ENCODE measurements at places on chromosomes 1 and 21.
A peak's percentile ranks its signal among the peaks of the same experiment; 100 is the strongest.

DNA sequence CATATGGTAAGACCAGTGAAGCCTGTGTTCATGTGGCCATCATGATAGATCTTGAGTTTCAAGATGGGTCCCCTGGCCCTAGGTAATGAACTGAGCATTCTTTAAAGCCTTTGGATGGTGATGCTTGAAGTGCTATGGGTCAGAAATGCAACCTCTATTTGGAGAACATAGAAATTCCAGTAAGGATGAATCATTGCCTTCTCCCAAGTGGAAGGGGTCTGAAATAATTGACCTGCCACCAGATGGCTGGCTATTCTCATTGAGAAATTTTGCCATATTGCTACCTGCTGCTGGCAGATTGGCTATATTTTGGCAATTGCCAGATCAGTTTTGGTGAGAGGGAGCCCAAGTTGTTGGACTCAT lies 739 bp upstream of the IFI6 start:
- peak; percentile 38 for DNase-seq

- no peak for DNase-seq
Measured at GRCh38 chr21:42062236-42063022, 8.7 kb upstream of the UMODL1 start.

- peak; percentile 23 for DNase-seq
Measured at GRCh38 chr1:239389703-239390102, 3.3 kb downstream of the CHRM3 start.

DNA sequence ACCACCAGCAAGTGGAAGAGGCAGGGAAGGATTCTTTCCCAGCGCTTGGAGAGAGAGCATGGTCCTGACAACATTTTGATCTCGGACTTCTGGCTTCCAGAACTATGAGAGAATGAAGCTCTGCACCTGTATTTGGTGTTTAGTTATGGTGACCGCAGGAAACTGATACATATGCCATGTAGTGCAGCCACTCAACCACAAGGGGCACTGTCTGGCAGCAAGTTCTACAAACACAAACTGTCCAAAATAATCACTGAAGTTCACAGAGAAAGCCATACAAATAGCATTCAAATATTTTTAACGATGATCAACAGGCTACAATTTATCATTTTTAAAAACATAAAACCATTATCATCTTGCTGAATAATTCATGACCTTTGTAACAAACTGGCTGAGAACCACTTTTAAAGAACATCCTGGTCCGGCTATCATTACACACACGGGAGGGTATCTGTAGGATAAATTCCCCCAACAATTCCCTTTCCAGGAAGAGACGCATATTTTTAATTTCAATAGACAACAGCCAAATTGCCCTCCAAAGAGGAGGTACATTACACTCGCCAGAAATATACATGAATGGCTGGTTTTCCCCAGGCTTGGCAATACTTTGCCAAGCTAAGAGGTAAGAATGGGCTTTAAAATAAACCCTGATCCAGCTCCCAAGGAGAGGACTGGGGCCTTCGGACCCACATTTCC lies 9.2 kb upstream of the CBR3 start:
- peak; percentile 49 for DNase-seq

DNA sequence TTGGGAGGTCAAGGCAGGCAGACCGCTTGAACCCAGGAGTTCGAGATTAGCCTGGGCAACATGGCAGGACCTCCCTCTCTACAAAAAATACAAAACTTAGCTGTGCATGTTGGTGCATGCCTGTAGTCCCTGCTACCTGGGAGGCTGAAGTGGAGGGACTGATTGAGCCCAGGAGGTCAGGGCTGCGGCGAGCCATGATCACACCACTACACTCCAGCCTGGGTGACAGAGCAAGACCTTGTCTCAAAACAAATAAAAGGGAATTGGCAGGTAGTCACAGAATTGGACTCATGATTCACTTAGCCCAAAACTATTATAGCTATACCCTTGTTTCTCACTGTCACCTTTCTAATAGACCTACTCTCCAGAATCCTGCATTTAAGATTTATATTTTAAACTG lies 5.5 kb downstream of the TADA1 start:
- no peak for DNase-seq

DNA sequence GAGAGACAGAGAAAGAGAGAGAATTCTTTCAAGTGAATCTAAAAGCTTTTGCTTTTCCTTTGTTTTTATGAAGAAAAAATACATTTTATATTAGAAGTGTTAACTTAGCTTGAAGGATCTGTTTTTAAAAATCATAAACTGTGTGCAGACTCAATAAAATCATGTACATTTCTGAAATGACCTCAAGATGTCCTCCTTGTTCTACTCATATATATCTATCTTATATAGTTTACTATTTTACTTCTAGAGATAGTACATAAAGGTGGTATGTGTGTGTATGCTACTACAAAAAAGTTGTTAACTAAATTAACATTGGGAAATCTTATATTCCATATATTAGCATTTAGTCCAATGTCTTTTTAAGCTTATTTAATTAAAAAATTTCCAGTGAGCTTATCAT lies 117.6 kb downstream of the PTPRC start:
- no peak for DNase-seq

- DNase-seq = no peak
Measured at GRCh38 chr1:112893288-112894009, 62.5 kb downstream of the SLC16A1 start.

DNA sequence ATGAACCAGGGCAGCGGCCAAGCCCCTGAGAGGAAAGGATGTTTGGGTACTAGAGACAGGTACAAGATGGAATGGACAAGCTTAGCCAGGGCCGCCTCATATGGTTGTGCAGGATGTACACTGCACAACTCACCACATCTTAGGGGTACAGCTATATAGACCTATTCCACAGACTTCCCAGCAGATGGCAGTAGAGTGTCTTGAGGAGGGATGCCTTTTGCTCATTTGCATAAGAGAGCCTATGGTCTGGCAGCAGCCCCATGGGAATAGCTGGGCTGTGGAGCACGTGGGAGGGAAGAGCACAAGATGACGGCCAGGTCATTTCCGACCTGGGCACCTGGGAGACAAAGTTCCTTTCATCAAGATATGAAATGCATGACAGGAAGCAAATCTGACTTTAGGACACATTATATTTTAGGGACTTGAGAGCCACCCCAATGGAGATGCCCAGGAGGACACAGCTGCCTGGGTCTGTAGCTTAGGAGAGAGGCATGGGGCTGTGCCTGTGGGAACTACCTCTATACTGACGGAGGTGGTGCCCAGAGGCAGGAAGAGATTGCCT lies 215.5 kb downstream of the KCNJ6 start:
- peak; percentile 76 for DNase-seq

- DNase-seq = no peak
Measured at GRCh38 chr1:115112496-115113375, 23.4 kb upstream of the TSPAN2 start.

GRCh38 chr1:62437273-62437940 lies 558 bp downstream of the USP1 start:
- DNase-seq = no peak

GRCh38 chr21:39314143-39315027 lies 953 bp upstream of the BRWD1 start:
- peak; percentile 41 for DNase-seq

DNA sequence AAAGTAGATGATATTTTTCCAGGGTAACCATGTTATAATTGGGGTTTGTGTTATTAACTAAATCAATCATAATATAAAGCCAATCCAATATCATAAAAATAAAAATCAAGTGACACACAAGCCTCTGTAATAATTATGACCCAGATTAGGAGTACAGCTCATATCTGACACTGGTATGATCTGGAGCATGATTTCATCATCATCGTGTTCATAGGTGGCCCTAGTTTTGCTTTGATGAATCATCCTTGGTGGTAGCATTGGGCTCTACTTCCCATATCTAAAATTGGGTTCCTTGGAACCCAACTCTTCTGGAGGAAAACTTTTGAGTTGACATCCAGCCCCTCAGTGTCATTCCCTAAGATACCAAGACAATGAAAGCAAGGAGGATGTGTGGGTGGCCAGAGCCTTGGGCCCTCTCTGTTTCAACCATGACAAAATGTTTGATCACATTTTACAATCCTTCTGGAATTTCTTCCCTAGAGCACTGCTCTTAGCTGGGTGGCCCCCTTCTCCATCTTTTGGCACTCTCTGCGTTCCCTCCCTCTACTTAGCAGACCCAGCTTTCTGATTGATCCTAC lies 37.0 kb upstream of the ENAH start:
- DNase-seq = no peak

GRCh38 chr1:52007215-52008002 lies 16.9 kb upstream of the RAB3B start:
- no peak for DNase-seq

- DNase-seq = no peak
Measured at GRCh38 chr1:214349008-214349407, 68.0 kb downstream of the SMYD2 start.

- DNase-seq = no peak
Measured at GRCh38 chr1:21121764-21122471, 54.8 kb downstream of the EIF4G3 start.

GRCh38 chr1:87805666-87806378 lies 477.1 kb downstream of the LMO4 start:
- peak; percentile 20 for DNase-seq

- DNase-seq = no peak
Measured at GRCh38 chr1:161502641-161503393, 2.4 kb upstream of the FCGR2A start.

DNA sequence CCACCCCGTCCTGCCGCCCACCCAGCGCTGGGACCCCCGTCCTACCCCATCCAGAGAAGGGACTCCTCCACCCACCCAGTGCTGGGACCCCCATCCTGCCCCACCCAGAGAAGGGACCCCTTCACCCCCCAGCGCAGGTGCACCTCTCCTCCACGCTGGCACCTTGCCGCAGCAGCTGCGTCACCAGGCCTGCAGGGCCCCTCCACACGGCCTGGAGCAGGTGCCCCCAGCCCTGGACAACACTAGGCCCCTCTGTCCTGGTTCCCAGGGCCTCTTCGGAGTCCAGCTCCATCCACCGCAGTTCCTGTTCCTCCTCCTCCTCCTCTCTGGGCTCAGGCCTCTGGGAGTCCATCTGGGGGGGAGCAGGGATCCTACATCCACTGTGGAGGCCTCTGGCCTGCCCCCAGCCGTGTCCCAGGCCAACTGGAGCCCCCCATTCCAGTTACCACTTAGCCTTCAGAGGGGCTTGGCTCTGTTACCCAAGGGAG lies 378 bp downstream of the ANKRD65 start:
- DNase-seq = no peak
